ENCODE measurements at places on chromosomes 6 and 20. TPM values are rescaled to one million over a fixed set of nuclear protein-coding genes. Genes with fewer than 3 reads are reported as not detected.

REPS1 gene
- 39.1 TPM for total RNA-seq

FILIP1 gene
- total RNA-seq: 2.0 TPM

KCNK5 gene
- total RNA-seq: 0.14 TPM

ARMH2 gene
- total RNA-seq: not detected

BMP6 gene
- total RNA-seq: 2.8 TPM

POM121L2 gene
- total RNA-seq: not detected

COL10A1 gene
- total RNA-seq: not detected

TAGAP gene
- total RNA-seq: 0.10 TPM

OPN5 gene
- total RNA-seq: not detected

MAS1 gene
- not detected for total RNA-seq

LY86 gene
- not detected for total RNA-seq

LCA5 gene
- 5.8 TPM for total RNA-seq

CSTF1 gene
- total RNA-seq: 30.3 TPM

SLC32A1 gene
- not detected for total RNA-seq

MMP24 gene
- 13.7 TPM for total RNA-seq

TNXB gene
- total RNA-seq: 1.8 TPM

DSN1 gene
- 6.1 TPM for total RNA-seq

CPNE5 gene
- total RNA-seq: 0.29 TPM

XKR7 gene
- 0.36 TPM for total RNA-seq

L3MBTL1 gene
- 13.0 TPM for total RNA-seq
